ENCODE measurements at places on chromosomes 6 and 20. TPM values are rescaled to one million over a fixed set of nuclear protein-coding genes. Genes with fewer than 3 reads are reported as not detected.

KCNG1 gene
- total RNA-seq, result not detected

SMLR1 gene
- total RNA-seq, result not detected

RNF217 gene
- total RNA-seq, result 0.80 TPM

PRPH2 gene
- total RNA-seq, result not detected

NFKBIE gene
- total RNA-seq, result 16.9 TPM

IER3 gene
- 20.9 TPM for total RNA-seq

SH3BGRL2 gene
- 0.11 TPM for total RNA-seq

TFAP2D gene
- total RNA-seq, result not detected

FNDC1 gene
- total RNA-seq, result not detected

GPR6 gene
- not detected for total RNA-seq

Data from T-helper 2 cell treated with Interferon-gamma antibody and Interleukin-4, amounts not matched to agents 100 ng/mL and 5 ng/mL, for 36 hours (primary cell).